ENCODE measurements at places on chromosomes 1 and 21. TPM values are rescaled to one million over a fixed set of nuclear protein-coding genes. Genes with fewer than 3 reads are reported as not detected.

The AIDA gene
- total RNA-seq = 74.5 TPM

The C8B gene
- total RNA-seq = not detected

The UBL4B gene
- not detected for total RNA-seq

The PEX14 gene
- 17.4 TPM for total RNA-seq

The FAM78B gene
- 0.13 TPM for total RNA-seq

The PDE4B gene
- 0.36 TPM for total RNA-seq

The ACOT11 gene
- 0.41 TPM for total RNA-seq

The TMIGD3 gene
- total RNA-seq = not detected

The SELL gene
- total RNA-seq = not detected

The PLA2G2F gene
- total RNA-seq = not detected

The MKNK1 gene
- total RNA-seq = 24.5 TPM

The C1orf94 gene
- not detected for total RNA-seq

The CCDC27 gene
- not detected for total RNA-seq

The EPHB2 gene
- total RNA-seq = 48.0 TPM

- peak overlapping the region; percentile 36 for H3K27ac ChIP-seq
- H3K27me3 ChIP-seq = no peaks in the 10 kb centered on the region
- DNase-seq = no peak
- H3K4me3 ChIP-seq = no peak overlapping the region
Observed at GRCh38 chr1:31161571-31161970, 78.1 kb downstream of the NKAIN1 start.

DNA sequence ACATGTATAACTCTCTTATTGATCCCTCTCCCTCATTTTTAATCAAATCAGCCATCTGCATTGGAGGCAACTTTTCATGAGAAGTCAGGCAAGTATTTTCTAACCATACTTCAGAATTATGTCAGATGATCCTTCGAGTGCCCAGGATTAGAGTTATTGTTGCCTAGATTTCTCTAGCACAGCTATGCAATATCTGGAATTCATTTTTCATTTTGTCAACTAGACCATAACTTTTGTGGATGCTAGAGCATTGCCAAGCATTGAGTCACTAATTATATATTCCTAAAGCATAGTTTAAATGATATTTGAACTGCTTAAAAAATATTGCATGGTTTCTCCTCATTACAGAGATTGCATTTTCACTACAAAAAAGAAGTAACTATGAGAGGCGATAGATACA is 21.2 kb downstream of the HFM1 start:
- no peak for DNase-seq
- peaks cover 11% of the 10 kb centered on the region for H3K4me1 ChIP-seq
- H3K36me3 ChIP-seq = no peaks in the 10 kb centered on the region
- no peak overlapping the region for H3K27ac ChIP-seq

GRCh38 chr1:116785006-116785405 is 30.8 kb downstream of the CD2 start:
- H3K36me3 ChIP-seq = peaks cover 14% of the 10 kb centered on the region
- peaks cover 11% of the 10 kb centered on the region for H3K27me3 ChIP-seq
- no peak for DNase-seq
- no peak overlapping the region for H3K4me3 ChIP-seq

GRCh38 chr1:39927538-39927937 is 25.8 kb upstream of the MYCL start:
- no peaks in the 10 kb centered on the region for H3K36me3 ChIP-seq
- no peak overlapping the region for H3K27ac ChIP-seq
- peaks cover 11% of the 10 kb centered on the region for H3K27me3 ChIP-seq

GRCh38 chr1:3896396-3897000 is 3.6 kb downstream of the C1orf174 start:
- peak; percentile 40 for DNase-seq
- peaks cover 4% of the 10 kb centered on the region for H3K36me3 ChIP-seq

DNA sequence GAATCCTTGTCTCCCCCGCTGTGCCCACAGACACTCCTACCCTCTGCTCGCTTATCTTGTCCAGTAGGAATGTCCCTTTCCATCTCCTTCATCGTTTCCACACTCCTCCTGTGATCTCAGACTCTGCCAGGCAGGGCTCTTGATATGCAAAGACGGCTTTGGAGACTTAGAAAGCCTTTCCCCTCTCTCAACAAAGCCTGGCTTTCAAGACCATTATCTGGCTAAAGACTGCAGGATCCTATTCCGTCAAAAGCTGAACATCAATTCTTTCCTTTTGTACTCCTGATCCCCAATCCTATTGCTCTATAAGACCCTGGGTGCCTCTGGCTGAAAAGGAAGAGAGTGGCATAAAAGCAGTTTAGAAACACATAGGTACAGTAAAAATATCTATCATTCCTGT is 63.9 kb downstream of the SDC3 start:
- H3K36me3 ChIP-seq = peaks cover 1% of the 10 kb centered on the region
- H3K4me3 ChIP-seq = no peak overlapping the region
- peaks cover 61% of the 10 kb centered on the region for H3K27me3 ChIP-seq
- no peak for DNase-seq

DNA sequence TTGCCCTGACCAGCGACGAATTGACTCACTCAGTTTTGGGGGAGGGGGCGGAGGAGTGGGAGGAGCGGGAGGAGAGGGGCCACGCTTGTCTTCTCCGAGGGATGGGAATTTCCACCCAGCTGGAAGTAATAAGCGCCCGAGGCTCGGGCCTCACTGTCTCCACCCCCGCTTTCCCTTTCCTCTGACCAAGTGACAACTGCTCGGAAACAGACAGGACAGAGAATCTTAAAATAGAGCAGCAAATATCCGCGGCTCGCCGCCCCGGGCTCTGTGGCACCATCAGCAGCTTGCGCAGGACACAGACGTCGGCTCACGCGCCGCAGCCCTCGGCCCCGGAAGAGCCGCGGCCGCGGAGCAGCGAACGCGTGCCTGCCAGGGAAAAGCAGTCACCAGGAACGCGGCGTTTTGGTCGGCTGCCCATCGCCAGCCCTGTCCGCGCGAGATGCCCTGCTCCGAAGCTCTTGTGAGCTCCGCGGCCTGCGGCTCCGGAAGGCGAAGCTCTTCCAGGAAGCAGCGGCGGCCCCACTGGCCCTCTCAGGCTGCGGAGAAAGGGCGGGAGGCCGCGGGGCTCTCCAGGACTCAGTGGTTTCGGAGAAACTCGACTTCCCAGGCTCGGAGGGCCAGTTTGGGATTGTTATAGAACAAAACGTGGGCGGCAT is 10.7 kb upstream of the RGS16 start:
- no peaks in the 10 kb centered on the region for H3K27me3 ChIP-seq
- peak overlapping the region; percentile 99 for H3K27ac ChIP-seq
- peak overlapping the region; percentile 76 for H3K4me3 ChIP-seq
- DNase-seq = no peak
- H3K4me1 ChIP-seq = peaks cover 74% of the 10 kb centered on the region

- H3K27ac ChIP-seq = no peak overlapping the region
- no peak overlapping the region for H3K4me3 ChIP-seq
- H3K4me1 ChIP-seq = no peaks in the 10 kb centered on the region
Observed at GRCh38 chr1:3033790-3034090, 12.5 kb downstream of the ACTRT2 start.

DNA sequence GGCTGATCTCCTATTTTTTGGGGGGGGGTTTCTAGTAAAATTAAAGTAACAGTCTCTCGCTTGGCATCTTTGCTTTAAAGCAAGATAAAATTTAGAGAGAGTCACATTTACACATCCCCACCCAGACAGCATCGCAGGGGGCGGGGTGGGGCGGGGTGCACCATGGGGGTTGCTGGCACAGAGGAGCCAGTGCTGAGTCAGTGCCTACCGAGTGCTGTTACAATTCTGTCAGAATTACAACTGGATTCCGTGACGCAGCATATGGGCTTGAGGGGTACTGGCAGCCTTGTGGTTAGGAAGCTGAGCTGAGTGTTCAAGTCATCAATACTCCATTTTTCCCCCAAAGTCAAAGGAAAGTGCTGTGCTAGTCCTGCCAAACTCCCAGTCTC is 175.9 kb downstream of the PRDM16 start:
- no peaks in the 10 kb centered on the region for H3K4me1 ChIP-seq
- H3K4me3 ChIP-seq = no peak overlapping the region
- no peak overlapping the region for H3K27ac ChIP-seq
- peaks cover 6% of the 10 kb centered on the region for H3K27me3 ChIP-seq
- peaks cover 2% of the 10 kb centered on the region for H3K36me3 ChIP-seq

DNA sequence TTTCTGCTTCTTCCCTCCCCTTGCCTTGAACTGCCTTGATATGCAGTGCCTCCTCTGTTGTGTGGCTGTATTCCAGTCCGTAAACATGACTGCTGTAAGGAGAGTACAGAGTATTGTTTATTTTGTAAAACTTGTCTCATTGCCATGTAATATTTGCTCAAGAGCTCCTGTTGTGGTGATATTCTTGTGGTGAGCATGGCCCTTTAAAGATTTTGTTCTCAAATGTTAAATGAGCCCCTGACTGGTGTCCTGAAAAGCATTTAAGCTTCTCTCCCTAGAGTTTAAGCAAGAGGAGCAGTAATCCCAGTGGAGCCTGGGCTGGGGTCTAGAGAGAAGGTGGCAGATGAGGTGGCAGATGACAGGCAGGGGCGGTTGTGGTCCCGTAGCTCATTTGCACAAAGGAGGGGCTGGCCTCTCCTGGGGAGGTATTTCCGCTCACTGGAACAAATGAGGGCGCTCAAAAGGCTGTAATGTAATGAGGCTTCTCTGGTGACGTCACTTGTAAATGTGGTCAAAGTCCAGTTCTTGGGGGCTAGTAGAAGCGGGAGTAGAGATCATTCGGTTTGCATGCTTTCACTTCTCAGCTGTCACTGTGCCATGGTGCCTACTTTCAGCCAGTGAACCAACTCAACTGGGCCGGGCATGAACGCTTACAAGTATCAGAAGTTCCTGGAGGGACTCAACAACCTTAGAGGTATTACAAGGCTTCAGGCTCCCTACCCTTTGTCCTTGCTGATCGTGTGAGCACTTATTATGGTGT is 46.0 kb upstream of the MACF1 start:
- H3K4me3 ChIP-seq = peak overlapping the region; percentile 11
- no peak for DNase-seq
- peaks cover 1% of the 10 kb centered on the region for H3K36me3 ChIP-seq
- H3K27me3 ChIP-seq = no peaks in the 10 kb centered on the region

- no peaks in the 10 kb centered on the region for H3K36me3 ChIP-seq
- DNase-seq = no peak
Observed at GRCh38 chr1:110525249-110525595, 6.2 kb upstream of the KCNA10 start.

DNA sequence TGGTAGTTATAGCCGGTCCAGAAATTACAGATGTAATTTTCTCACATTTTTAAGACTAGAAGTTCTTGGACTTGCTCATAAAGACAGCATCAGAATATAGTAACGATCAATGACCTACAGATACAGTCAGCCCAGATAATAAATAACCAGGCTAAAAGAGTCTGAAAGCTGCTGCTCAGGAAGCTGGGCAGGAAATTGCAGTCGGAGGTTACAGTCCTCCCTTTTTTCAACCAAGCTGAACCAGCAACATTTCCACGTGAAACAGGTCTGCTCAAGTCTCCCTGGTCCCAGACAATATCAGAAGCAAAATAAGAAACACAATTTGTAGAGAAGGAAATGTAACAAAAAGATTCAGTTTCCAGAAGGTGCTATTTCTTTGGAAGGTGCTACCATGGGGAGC is 457.4 kb downstream of the SIPA1L2 start:
- H3K36me3 ChIP-seq = no peaks in the 10 kb centered on the region
- H3K27ac ChIP-seq = no peak overlapping the region
- DNase-seq = no peak
- no peaks in the 10 kb centered on the region for H3K27me3 ChIP-seq
- H3K4me3 ChIP-seq = no peak overlapping the region

GRCh38 chr1:32127409-32128198 is 19.7 kb downstream of the KPNA6 start:
- H3K4me1 ChIP-seq = peaks cover 3% of the 10 kb centered on the region
- DNase-seq = no peak
- peak overlapping the region; percentile 29 for H3K27ac ChIP-seq
- H3K27me3 ChIP-seq = no peaks in the 10 kb centered on the region

DNA sequence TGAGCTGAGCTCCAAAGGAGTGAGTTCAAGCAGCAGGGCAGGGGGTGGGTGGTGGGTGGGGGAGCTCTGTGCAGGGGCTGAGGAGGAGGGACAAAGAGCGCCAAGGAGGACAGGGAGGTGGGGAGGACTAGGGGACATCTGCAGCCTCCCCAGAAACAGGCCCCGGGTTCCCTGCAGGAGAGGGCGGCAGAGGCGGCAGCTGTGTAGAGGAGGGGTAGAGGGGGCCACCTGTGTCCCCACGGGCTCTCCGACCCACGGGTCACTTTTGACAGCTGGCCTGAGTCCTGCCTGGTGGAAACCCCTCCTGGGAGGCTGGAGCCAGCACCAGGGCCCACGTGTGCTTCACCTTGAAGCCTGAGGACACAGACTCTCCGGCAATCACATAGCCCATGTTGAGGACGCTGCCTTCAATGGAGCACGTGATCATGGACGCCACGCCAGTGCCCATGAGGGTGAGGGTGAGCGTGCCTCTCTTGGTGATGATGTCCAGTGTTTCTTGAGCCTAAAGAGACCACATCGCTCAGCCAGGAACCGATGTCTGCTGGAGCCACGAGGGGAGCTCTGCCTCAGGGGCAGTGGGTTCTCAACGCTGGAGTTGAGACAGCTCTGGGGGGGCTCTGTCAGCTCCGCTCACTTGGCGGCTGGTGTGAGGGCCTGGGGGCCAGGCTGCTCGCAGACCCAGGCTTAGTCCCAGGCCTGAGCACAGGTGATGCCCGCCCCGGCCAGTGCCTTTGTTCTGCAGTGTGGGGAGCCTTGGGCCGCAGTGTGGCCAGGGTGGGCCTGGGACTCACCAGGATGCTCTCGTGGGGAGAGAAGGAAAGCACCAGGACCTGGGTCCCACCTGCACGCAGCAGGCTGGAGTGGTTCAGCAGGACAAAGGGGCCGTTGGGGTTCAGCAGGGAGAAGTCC is 6.6 kb upstream of the TMEM52 start:
- no peaks in the 10 kb centered on the region for H3K27me3 ChIP-seq
- no peak for DNase-seq
- no peaks in the 10 kb centered on the region for H3K36me3 ChIP-seq

DNA sequence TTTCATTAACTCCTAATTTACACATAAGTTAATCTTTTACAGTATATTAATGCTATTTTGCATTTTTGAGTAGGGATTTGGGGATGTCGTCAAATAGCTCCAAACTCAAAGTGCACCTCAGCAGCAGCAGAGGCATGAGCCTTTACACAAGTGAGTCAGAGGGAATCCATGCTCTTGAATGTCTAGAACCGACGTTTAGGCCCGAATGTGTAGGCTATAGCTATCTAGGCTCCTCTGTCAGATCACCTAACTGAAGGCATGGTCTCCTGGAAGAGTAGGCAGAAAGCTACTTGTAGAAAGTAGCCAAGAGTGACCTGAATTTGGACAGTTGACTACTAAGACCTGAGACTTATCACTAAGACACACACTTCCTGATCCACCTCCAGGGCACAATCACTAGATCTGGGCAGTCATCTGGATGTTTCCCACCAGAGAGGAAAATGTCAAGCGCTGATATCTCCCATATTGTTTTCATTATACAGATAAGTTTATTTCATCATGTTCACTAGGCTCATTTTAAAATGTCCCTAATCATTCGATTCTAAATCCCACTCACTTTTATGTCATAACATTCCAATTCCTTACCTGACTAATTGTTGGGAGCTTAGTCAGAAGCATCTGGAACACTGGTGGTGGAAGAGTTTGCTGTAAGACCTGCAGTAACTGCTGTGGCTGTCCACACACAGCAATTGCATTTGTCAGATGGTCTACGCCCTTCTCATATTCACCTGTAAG is 15.3 kb downstream of the TOMM20 start:
- H3K36me3 ChIP-seq = peaks cover 41% of the 10 kb centered on the region
- H3K4me1 ChIP-seq = peaks cover 26% of the 10 kb centered on the region
- H3K4me3 ChIP-seq = no peak overlapping the region

All from chondrocyte (in vitro differentiated cells).